ENCODE measurements at places on chromosomes 12 and 14.

DNA sequence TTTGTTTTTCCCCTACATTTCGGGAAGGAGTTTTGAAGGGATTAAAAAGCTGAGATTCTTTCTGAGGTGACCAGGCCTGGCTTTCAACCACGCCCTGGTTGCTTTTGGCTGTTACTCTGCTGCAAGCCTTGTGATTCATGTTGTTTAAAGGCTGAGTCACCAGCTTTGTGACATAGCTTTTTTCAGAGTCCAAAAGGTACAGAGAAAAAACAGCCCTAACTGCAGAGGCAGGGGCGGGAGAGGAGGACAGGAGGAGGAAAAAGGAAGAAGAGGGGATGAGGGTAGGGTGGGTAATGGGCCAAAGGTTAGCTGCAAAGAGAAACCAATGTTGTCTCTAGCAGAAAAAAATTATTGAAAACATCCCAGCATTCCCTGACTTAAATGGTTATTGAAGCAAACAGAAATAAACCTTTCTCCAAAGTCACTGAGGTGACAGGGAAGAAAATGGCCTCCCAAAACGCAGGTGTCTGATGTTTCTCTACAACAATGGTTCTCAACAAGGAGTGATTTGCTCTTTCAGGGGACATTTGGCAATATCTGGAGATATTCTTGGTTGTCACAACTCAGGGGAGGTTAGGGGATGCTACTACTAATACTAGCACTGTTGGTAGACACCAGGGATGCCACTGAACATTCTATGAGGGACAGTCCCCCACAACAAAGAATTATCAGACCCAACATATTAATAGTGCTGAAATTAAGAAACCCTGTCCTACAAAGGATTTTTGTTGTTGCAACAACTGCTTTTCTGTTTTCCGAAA lies 2.1 kb upstream of the UBC start:
- DNase-seq: peak; percentile 78

- peak; percentile 94 for DNase-seq
These were observed 28.2 kb upstream of the LRP1-AS start for GRCh38 chr12:57175428-57176138.

DNA sequence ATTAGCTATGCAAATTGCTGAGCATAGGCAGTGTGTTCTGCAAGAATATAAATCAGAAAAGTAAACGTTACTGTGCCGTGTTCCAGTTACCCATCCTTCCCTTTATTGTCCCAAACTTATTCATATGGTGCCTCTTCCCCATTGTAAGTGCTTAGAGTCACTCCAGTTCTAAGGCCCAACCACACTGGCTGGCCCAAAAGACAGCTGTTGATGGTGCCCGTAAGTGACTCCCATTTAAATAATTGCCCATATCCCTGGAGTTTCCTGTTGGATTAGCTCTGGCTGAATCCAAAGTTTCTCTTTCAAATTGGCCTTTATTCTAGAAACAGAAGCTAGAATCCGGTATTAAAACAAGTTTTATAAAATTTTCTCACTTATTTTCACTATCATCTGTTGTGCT lies 400.1 kb upstream of the DDHD1 start:
- no peak for DNase-seq

DNA sequence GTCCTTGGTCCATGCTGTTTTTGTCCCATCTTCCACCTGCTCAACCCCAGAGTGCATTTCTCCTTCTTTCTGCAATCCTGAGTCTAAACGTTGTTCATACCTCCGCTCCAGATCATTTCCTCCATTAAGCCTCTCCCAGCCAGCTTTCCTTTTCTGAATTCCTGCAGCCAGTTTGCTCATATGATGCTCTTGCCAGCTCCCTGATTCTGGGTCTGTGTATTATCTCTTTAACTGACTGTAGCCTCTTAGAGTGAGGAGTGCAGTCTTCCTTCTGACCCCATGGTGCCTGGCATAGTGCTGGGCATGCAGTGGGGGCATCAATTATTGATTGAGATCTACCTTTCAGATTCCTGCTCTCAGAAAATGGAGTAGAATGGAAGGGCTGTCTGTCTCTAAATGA lies 11.5 kb upstream of the TBPL2 start:
- DNase-seq: no peak

DNA sequence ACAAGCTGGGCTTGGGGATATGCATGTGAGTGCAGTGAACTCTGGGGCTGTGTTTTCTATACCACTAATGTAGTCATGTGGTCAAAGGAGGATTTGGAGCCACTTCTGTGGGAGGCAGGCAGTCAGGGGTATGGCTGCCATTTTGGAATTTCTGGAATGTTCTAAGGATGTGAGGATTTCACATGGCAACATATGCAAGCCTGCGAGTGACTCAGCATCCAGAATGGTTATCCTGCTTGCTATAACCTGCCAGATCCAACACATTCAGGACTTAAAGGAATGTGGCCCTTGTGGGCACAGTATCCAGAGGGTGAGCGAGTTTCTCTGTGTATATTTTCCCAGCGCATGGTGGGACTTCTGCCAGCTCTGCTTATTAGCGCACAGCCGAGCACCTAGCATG lies 249.2 kb upstream of the PWP1 start:
- no peak for DNase-seq

DNA sequence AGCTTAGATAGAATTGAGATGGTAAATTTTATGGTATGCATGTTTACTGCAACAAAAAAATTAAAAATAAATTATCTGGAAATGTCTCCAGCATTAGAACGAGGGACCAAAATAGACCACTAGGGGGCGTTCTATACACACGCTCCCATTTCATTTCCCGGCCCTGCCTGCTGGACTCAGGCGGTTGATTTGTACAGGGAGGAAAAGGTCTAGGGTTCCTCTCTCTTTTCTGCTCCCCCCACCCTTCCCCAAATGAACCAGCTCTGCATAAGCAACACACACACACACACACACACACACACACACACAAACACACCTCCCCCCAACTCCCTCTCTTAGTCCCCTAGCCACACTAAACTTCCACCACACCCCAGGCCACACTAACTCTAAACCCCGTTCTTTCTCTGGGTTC lies 7.8 kb upstream of the DTX1 start:
- DNase-seq: peak; percentile 72

DNA sequence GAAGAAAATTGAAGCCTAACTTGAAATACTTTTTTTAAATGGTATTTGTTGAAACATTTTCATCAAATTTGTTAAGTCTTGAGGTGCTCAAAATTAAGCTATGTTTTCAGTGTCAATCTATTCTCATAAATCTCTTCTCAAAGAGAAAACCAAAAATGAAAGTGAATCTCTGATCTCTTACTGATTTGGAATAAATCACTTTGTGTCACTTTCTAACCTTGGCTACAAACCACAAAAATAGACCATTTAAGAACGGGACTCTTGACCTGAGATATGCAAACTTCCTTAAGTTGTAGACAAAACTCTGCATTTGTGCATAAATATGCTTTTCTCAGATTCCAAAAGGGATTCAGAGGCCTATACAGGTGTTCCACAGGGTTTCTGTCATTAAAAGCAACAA lies 192.9 kb downstream of the SEC23A start:
- DNase-seq: no peak

GRCh38 chr14:55965851-55966250 lies 152.4 kb upstream of the PELI2 start:
- DNase-seq: no peak

DNA sequence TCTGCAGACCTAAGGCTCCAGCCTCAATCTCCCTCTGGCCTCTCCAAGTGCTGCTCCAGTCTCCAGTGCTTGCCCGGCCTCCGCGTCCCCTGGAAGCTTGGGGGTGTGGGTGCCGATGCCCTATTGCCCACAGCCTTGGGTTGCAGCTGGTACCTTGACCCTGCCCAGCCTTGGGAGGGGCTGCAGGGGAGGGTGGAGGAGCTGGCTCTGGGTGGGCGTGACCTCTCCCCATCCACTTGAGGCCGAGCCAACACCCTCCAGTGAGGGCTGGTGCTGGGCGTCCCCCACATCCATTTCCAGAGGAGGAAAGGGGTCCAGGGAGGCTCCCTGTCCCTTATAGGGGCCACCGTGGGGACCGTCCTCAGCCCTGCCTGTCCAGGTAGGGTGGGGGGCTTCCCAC lies 24.1 kb downstream of the KIF26A start:
- DNase-seq: no peak

DNA sequence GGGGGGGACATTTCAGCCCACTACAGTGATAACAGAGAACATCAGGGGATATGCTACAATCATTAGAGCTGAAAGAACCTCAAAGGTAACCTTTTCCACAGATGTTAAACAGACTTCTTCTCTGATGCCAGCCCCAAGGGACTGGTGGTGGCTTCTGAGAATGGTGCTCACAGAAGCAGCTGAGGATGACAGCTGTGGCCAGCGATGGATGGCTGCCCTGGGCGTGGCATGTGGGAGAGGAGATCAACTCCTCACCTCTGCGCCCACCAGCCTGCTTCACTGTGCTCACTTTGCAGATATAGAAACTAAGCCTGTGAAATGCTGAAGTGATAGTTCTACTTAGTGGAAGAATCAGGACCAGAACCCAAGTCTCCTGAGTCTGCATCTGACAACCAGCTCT lies 33.0 kb downstream of the FOXN3 start:
- peak; percentile 33 for DNase-seq

- no peak for DNase-seq
These were observed 9.4 kb downstream of the EMG1 start for GRCh38 chr12:6980075-6980474.

DNA sequence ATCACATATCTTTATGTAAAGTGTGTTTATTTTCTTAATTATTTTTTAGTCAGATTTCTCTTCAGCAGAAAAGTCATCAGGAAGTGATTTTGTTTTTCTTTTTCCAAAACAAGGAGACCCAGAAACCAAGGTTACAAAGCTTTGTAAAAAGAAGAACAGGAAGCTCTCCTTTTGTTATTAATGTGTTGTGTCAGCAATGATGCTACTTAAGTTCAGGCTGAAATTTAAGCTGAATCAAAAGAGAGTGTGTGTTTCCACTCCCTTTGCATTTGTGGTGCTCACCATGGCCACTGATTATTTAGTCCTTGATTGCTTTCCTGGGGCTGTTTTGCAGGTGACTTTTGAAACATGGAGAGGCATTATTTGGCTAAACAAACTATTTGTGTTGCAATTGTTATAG lies 155.3 kb upstream of the ATP2B1 start:
- DNase-seq: no peak

GRCh38 chr12:102300824-102301461 lies 103.3 kb upstream of the PMCH start:
- no peak for DNase-seq

DNA sequence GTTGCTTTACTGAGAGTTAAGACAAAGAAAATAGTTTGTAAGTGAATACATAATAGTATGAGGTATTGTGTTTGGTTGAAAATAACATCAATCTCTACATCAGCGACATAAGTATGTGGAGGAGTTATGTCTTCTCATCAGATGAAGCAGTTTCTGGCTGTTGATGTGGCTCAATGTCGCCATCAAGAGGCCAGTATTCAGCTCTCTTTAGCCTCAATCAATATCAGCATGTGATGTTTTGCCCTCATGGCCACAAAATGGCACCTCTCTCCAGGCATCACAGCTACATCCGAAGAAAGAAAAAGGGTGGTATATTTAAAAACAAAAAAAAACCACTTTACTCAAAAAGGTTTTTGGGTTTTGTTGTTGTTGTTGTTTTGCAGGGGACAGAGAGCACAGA lies 302.3 kb upstream of the TMEM132C start:
- DNase-seq: no peak

GRCh38 chr12:104763168-104763805 lies 194.8 kb downstream of the SLC41A2 start:
- no peak for DNase-seq

DNA sequence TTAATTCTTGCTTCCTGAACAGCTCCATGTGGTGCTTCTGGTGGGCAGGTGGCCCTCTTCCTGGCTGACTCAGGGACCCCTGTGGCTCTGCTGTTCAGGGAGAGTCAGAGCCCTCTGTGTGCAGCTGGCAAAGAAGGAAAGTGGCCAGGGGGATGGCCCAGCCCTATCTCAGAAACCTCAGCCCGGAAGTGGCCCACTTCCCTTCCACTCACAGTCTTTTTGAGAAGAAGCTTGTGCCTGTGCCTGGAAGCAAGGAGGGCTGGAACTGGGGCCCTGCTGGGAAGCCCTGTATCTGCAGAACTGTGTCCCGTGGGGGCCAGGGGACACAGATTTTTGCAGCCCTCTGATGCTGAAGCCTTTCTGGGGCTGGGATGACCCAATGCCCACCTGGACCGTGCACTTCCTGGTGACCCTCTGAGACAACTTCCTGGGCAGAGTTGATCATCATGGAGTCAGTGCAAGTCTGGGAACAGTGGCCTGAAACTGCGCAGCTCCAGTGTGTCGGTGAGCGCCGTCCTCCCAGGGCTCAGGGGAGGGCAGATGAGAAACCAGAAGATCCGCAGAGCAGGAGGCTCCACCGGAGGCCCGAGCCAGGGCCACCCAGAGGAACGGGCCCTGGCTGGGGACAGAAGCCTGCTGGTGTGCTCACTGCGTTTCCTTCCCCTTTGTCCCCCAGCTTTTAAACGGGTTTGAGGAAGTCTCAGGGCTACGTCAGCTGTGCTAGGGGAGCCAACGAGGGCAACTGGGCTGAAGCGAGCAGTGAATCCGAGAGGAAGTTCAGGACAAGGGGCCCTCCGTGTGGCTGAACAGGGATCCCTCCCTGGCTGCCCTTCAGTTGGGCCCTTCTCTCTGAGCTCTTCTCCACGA lies 217.4 kb upstream of the RTL1 start:
- peak; percentile 74 for DNase-seq

- DNase-seq: no peak
These were observed 229.1 kb downstream of the PPM1H start for GRCh38 chr12:62705846-62706245.

DNA sequence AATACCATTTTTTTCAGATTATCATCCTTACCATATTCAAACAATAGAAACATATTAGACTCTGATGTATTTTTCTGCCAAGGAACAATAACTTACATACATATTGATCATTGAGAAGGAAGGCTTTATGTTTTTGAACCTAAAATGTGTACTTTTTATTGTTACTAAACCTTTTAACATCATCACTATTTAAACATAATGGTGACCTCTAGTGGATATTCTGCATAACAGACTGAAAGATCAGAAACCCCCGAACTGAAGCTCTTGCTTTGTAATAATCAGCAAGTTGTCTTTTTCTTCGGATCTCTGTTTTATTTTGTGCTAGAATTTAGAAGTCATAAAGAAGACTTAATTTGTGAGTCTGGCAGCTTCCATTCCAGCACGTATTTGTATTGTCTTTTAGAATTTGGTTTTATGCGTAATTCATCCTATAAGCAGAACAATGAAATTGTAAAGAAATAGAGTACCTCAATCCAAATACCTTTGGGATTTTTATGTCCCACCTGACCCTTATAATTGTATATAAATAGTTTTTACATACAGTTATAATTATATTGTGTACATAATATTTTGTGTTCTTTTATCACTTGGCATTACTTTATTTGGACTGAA lies 125.9 kb upstream of the ATF1 start:
- DNase-seq: no peak

GRCh38 chr12:1174659-1175058 lies 183.6 kb downstream of the ERC1 start:
- DNase-seq: no peak

DNA sequence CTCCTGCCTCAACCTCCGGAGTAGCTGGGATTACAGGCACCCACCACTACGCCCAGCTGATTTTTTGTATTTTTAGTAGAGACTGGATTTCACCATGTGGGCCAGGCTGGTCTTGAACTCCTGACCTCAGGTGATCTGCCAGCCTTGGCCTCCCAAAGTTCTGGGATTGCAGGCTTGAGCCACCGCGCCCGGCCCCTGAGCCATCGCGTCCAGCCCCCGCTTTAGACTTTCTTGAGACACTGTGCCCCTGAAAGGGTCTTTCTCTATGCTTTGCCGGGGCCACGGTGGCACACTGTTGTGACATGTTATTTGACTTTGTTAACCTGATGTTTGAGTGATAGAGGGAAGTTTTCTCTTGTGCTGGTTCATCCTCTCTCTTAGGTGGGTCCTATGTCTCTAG lies 186.4 kb downstream of the BTG1 start:
- DNase-seq: no peak
